ENCODE measurements at places on chromosomes 5 and 9.

- DNase-seq = no peak
These were observed 58.0 kb upstream of the RETREG1 start for GRCh38 chr5:16674750-16675149.

- DNase-seq = no peak
These were observed 80.4 kb upstream of the ADAMTSL1 start for GRCh38 chr9:18393340-18394130.

DNA sequence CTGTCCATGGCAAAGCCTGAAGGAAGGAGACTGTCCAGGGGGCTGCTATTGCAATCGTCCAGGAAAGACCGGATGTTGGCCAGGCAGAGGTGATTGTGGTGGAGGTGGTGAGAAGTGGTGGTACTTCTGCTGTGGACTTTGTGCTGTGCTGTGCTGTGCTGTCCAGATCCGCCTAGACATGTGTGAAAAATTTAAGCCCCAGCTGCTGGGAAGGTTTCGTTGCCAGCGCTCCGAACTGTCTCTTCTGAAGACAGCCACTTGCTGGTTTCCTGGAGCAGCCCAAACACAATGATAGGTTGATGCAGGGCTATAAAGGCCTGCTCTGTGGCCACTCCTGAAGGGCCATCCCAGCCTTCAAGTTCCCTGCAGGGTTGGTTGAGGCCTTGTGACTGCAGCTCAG lies 223.0 kb upstream of the MPDZ start:
- DNase-seq = no peak

- DNase-seq = no peak
These were observed 31.3 kb downstream of the AGXT2 start for GRCh38 chr5:35016174-35017051.

DNA sequence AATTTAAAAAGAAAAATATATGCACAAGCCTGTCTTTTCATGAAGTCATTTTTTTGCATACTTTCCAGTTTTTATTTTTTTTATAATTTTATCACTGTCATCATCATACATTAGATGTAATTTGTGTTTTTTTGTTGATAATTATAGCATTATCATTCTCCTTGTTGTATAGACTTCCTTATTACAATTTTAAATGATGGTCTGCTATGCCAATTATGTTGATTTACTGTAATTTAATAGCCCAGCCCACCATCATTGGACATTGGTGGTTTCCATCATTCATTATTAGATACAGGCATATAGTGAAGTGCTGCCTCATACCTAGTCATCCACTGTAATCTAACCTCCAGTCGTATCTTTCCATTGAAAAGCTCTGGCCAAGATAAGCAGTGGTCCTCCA lies 3.8 kb upstream of the TJP2 start:
- no peak for DNase-seq

GRCh38 chr5:77957-78804 lies 13.8 kb upstream of the PLEKHG4B start:
- no peak for DNase-seq
